Cardiac fibroblast (primary cell): ENCODE measurements at places on chromosomes 12 and 14.

- DNase-seq, result no peak
Observed at GRCh38 chr14:84042992-84043391, 1487.0 kb upstream of the FLRT2 start.

GRCh38 chr12:59699421-59700152 is 103.8 kb downstream of the SLC16A7 start:
- peak; percentile 82 for DNase-seq

- no peak for DNase-seq
Observed at GRCh38 chr12:125056306-125056705, 8.9 kb upstream of the AACS start.

- DNase-seq, result no peak
Observed at GRCh38 chr14:54570047-54570446, 3.1 kb downstream of the SAMD4A start.

DNA sequence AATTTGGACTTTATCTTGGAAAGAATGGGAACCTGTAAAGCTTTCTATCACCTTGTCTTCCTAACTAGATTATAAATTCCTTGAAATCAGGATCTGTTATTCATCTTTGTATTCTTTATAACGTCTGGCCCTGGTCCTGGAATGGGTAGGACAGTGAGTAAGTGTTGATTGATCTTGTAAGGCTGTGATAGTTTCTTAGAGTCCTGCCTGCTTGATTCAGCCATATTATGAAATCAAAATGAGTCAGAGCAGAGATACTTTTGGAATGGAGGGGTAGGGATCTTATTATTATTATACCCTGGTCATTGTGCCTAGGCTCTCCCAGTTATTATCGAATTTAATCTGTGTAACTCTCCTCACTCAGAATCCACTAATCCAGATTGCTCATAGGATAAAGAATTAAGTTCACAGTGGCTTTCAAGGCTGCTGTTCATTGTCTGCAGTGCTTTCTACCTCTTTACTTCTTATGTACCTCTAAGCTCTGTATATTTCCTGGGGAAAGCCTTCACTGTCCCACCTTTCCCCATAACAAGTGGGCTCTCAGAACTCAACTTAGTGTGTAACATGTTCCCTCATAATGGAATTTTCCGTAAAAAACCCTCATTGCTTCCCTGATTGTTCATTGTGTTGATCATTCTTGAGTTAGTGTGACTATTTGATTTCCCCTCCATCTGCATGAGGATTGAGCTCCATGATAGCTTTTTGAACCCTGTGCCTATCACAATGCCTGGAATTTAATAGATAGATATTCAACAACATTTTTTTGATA is 93.3 kb downstream of the DAAM1 start:
- peak; percentile 90 for DNase-seq
